ENCODE measurements at places on chromosomes 4 and X.

DNA sequence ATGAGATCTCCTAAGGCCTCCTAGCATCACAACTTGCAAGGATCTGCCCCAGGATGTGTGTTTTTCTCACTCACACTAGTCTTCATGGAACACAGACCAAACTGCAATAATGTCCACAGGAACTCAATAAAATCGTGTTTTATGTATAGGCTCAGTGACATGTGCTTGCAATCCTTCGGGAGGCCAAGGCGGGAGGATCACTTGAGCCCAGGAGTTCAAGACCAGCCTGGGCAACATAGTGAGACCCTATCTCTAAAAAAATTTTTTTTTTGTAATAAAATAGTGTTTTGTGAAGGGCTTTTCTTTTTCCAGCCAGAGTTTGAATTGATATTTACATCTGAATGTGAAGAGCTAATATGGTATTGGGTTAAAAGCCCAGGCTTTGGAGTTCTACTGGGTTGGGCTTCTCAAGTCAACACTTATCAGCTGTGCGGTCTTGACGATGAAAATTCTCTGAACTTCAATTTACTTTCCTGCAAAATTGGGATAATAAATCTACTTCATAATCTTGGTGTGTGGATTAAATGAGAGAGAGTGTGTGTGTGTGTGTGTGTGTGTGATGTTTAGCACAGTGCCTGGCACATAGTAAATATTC, 38.7 kb upstream of the SETD7 start:
- no peak for DNase-seq

DNA sequence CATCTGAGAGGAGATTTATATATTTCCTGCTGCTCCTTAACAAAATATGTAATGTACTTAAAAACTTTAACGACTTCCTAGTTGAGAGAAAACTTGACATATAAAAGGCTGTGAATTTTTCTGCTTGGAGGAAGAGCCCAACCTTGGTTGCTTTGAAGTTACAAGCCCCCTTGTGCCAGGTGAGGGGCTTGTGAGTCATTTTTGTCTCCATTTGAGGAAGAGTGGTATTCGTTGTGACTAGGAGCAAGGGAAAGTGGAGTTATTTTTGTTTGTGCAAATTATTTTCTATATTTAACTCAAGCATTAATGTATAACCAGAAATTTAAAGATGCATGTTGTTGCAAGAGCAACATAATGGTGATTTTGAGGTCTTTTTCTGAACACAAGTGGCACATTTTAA, 99.0 kb upstream of the DDX3X start:
- no peak for DNase-seq

DNA sequence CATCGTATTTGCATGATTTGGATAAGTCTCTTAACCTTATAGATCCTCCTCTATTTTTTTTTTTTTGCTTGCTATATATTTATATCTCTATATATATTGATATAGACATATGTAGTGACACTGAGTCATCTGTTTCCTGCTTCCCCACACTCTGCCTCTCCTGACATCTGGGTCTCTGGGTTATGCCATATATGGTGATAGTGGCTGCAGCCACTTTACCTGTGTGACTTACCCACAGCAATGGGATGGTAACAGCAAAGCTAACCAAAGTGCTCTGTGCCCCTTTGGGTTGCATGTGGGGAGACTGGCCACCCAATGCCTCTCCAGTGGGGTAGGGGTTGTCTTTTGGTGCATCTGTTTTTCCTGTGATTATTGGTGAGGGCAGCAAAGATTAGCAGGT, 14.5 kb downstream of the CMC4 start:
- DNase-seq, result no peak

DNA sequence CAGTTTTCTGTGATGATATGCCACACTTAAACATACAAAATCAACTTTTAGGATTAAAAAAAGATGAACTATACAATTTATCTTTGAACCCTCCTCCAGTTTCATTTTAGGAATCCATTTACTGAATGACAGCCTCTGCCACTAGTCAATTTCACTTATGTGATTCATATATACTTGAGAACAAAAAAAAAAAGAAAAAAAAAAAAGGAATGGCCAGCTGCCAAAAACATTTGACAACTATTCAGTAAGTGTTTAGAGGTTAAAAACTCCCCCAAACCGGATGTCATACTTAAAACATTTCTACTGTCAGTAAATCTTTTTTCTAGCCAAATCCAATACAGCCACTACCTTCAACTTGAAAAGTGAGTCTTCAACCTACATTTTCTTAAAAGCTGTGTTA, 266.7 kb upstream of the MAGEB2 start:
- no peak for DNase-seq
